ENCODE measurements at places on chromosomes 7 and 10.

DNA sequence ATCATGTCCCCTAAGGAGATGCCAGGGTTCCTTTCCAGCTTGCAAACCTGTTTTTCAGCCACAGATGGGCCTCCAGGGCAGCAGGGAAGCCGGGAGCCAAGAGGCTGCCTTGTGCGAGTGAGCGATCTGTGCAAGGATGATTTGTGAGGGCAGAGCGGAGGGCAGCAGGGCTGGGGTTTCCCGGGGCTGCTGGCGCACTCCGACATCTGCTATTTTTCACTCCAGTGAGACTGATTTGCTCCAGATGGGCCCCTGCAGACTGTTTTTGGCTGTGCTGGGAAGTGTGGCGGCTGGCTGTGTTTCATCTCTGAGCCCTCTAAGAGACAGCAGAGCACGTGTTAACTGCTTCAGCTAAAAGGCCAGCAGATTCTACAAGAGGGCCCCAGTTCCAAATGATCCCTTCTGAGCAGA lies 466.2 kb downstream of the TYW1 start:
- DNase-seq: no peak

DNA sequence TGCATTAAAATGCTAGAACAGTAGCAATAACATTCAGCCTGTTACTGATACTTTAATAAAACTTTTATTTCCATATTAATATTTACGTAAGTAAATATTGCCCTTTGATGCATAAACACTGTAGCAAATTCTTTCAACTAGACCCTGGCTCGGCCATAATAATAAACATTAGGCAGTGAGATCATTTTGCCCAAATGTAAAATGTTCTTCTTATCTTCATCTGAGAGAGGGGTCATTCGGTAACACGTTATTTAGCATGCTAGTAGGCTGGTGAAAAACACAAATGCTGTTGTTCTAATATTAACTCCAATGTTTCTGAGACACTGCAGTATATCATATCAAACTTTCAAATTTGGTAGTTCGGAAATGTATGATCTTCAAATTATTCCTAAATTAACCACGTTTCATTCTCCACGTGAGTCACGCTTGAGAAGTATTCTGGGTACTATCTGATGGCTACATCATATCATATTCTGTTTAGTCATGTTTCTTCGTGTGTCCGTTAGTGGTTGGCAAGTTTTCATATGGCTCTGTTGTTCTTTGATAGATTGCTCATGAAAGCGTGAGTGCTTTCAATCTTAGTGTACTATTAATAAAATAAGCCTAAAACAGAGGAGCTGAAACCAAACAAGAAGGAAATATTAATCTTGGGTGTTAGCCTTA lies 145.8 kb downstream of the NSUN6 start:
- DNase-seq: no peak

DNA sequence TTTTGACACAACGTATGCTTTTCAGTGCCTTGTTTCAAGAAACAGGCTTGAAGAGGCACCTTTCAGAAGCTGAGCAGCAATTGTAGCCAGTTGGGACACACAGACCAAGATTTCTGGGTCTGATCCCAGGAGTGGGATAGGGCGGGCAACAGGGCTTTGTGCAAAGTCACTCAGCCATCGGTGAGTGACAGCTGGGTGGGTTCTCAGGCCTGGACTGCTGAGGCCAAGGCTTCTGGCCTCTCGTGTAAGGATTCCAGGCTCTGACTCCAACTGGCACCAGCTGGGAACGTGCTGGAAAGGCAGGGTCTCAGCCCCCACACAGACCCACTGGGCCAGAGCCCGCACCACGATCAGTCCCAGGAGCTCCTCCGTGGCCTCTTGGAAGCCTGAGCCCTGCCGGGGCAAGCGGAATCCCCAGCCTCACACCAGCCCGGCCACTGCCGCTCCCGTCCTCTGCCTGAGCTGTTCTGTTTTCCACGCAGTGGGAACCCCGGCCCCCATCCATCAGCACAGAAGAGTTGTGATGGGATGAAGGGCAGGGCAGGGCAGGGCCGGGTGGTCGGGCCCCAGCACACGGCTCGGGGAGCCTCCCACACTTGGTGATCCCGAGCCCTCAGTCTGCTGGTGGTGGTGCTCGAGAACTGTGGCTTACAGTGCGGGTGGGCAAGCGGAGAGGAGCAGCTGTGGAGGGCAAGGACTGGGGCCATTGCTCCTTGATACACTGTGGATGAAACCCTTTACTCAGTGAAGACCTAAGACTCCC lies 46.8 kb downstream of the VIPR2 start:
- no peak for DNase-seq

- no peak for DNase-seq
Measured at GRCh38 chr10:49094646-49095045, 20.7 kb downstream of the VSTM4 start.

- DNase-seq: no peak
Measured at GRCh38 chr7:27097686-27098577, 2.1 kb upstream of the HOXA1 start.

GRCh38 chr7:17184805-17185689 lies 113.4 kb upstream of the AHR start:
- no peak for DNase-seq

GRCh38 chr10:14556285-14556956 lies 218.3 kb downstream of the FAM107B start:
- no peak for DNase-seq

DNA sequence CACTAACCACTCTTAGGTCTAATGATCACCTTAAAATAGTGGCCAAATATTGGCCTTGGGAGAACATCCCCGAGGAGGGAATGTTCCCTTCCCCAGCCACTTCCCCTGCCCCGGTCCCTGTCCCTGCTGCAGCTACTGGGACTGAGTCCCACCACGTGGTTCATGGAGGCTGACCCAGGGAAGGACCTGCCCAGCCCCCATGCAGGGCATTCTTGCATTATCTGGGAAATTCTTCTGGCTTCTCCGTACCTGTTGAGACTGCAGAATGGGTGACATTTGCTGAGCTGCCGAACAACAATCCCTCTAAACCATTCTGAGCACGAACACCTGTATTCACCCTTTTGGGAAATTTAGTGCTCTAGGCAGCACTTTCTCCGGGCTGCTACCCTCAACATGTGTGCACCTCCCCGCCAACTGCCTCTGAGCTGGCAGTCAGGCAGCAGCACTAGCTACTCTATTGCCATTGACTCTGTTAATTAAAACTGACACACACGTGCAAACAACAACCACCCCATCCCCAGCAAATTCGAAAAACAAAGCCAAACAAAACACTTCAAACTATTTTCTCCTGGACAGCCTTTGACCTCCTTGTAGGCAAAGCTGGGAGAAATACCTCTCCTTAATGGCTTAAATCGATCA lies 567.4 kb upstream of the MKI67 start:
- DNase-seq: no peak

GRCh38 chr7:112290065-112290464 lies 83.6 kb downstream of the ZNF277 start:
- no peak for DNase-seq

- no peak for DNase-seq
Measured at GRCh38 chr10:84844461-84844860, 516.1 kb downstream of the CCSER2 start.

DNA sequence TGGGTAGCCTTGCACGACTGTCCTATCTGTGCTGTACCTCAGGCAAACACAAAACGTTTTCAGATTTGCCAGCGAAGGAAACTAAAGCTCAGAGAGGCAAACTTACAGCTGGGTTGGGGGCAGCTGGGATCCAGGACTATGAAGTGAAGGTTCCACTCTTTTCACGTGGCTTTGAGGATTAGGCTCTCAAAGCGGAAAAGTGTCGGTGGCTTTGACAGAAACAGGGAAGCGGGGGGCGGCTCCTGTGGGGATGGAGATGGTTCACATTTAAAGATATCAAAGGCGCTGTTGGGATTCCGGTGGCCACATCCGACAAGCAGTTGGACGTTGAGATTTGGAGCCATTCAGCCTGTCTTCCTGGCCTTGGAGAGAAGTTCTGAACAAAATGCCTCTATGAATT lies 958.3 kb upstream of the ZNF722 start:
- DNase-seq: no peak

- DNase-seq: no peak
Measured at GRCh38 chr10:14806318-14806717, 31.5 kb downstream of the CDNF start.

DNA sequence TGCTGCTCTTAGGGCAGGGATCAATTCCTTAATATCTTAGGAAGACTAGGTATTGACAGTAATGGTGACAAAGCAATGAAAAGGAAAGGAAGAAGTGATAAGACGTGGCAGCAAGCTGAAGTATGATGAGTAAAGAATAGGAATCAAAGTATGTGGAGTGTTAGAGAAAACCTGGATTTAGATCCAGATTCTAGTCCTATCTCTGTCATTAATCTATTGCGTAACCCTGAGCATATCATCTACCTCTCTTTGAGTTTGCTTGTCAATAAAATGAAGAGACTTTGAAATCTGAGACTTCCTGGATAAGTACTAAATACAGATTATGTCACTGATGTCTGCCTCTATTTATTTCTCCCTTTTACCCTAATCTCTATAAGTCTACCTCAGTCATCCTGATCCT lies 89.2 kb downstream of the PTEN start:
- DNase-seq: no peak
